ENCODE measurements at places on chromosomes 4 and X. TPM values are rescaled to one million over a fixed set of nuclear protein-coding genes. Genes with fewer than 3 reads are reported as not detected.

Gene ERAS
- 0.75 TPM for polyA plus RNA-seq

Gene MAGEC1
- polyA plus RNA-seq: 0.10 TPM

Gene PITX2
- polyA plus RNA-seq: not detected

Gene RRH
- polyA plus RNA-seq: not detected

Gene LRP2BP
- 0.70 TPM for polyA plus RNA-seq

DNA sequence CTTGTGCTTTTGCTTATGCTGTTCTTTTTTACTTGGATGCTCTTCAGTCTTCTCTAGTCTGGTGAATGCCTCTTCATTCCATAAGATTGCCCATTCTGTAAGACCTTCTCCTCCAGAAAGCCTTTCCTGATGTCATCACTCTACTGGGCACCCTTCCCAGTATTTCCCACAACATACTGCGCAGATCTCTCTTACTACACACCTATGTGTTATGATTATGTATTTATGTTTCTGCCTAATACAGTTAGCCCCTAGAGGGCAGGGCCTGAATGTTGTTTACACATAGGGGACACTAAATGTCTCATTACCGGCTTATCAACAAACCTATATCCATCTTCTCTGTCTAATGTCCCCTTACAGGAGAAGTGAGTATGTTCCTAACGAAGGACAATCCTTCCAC lies 21.1 kb downstream of the AIFM1 start:
- DNase-seq: no peak

DNA sequence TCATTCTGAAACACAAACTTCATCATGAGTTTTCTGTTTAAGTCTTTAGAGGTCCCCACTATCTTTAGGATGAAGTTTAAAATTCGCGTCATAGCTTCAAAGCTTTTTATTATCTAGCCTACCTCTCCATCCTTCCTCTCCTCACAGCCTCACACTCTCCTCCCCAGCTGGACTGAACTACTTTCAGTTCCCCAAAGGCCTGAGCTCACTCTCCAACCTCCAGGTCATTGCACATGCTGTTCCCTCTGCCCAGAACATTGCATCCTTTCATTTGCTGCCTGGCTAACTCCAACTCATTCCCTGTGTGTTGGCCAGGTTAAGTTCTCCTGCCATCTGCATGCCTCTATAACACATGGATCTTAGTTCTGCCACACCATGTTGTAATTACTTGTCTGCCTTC lies 2.9 kb upstream of the OTUD5 start:
- no peak for DNase-seq

DNA sequence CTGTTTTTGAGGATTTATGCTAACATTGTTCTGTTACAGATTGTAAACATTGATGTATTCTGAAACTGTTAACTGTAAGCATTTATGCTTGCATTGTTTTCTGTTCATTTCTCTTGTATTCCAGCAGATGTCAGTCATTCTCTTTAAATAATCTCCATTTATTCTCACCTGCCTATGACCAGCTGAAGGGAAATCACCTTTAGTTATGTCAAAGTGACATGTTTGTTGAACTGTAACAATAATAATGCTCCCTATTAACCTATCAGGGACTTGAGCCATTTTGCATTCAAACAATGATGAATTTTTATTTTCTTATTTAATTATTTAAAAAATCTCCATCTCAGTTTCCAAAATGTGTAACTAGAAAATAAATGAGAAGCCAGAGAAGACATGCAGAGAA lies 58.0 kb downstream of the SPCS3 start:
- DNase-seq: peak; percentile 72

- no peak for DNase-seq
Measured at GRCh38 chr4:141638230-141638629, 1.8 kb downstream of the IL15 start.

GRCh38 chr4:36053930-36054329 lies 190.4 kb downstream of the ARAP2 start:
- no peak for DNase-seq

GRCh38 chrX:52933976-52934703 lies 24.2 kb downstream of the FAM156A start:
- no peak for DNase-seq

- no peak for DNase-seq
Measured at GRCh38 chr4:140626661-140627376, 58.1 kb upstream of the UCP1 start.

- peak; percentile 80 for DNase-seq
Measured at GRCh38 chr4:183838987-183839712, 66.0 kb upstream of the STOX2 start.

GRCh38 chr4:27119239-27119638 lies 258.6 kb downstream of the STIM2 start:
- DNase-seq: no peak

DNA sequence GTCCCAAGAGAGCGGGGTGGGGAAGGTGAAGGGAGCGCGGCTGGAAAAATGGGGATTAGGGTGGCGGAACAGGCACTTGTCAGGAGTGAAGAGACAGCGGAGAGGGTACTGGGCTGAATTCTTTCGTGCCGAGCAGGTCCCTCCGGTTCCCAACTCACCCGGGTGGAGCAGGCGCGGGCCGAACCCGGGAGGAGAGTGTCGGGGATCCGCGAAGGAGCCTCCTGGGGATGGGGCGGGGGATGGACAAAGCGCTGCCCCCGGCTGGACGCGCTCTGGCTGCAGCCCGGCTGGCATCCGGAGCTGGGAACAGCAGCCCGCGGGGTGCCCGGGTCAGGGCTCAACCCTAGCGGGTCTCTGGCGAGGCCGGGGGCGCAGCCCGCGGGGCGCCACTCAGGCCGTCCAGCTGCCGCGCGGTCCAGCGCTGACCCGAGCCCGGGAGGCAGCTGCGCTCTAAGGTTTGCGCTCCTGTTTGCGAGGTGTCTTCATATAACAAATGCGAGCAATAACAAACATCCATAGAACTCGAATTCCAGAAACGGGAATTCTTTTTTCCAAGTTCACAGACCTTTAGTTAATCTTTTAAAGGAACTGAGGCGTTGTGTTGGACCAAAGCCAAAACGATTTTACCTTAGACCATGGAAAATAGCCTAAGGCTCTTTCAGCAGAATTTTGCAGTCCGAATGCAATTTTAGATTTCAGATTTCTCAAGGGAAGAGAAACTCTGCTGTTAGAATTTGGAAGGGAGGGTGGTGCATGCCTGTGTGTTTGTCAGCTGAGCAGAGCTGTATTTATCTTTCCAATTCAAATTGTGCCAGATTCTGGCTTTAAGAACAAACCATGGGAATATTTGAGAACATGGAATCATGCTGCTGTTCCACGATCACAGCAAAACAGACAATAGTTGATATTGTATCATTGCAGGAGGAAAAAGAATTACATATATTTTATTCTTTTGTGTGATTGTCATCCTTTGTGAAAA lies 744 bp downstream of the NPY5R start:
- DNase-seq: peak; percentile 57
